ENCODE measurements at places on chromosomes 12 and 14.

GRCh38 chr12:20393707-20394106 lies 25.4 kb downstream of the PDE3A start:
- no peak for DNase-seq

DNA sequence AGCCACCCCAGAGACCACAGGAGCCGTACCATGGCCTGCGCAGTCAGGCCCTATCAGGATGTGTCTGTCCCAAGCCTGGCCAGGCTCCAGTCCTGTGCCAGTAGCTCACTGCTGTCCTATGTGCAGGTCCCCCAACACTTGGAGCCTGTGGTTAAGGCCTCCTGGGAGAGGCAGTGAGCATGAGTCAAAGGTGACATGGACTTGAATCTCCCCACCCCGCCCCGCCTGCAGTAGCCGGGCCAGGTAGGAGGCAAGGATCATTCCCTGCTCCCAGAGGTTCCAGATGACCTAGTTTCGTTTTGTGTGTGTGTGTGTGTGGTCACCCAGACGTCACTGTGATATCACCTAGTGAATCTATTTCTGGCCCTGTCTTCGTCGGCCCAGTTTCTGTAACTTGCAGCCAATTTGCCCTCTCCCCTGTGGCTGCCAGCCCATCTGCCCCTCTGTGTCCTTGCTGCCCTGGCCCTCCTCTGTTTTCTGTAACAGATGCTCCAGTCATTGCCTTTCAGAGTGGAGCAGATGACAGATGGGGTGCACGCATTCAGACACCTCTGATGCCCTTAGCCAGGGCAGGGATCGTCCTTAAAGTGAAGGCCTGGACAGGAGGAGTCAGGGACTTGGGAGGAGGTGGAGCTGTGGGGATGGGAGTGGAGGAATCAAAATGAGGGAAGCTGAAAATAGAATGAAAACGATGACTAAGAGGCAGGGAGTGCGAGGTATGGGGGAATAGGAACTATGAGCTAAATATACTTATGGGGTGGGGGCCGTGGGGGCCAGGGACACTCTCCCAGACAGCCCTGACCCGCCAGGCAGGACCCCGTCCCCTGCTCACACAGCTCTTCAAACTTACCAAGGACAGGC lies 37.4 kb downstream of the SLC6A12 start:
- DNase-seq: no peak

GRCh38 chr12:42483521-42483790 lies 106.1 kb downstream of the PRICKLE1 start:
- no peak for DNase-seq

GRCh38 chr12:103810111-103810510 lies 30.9 kb downstream of the NT5DC3 start:
- DNase-seq: no peak

DNA sequence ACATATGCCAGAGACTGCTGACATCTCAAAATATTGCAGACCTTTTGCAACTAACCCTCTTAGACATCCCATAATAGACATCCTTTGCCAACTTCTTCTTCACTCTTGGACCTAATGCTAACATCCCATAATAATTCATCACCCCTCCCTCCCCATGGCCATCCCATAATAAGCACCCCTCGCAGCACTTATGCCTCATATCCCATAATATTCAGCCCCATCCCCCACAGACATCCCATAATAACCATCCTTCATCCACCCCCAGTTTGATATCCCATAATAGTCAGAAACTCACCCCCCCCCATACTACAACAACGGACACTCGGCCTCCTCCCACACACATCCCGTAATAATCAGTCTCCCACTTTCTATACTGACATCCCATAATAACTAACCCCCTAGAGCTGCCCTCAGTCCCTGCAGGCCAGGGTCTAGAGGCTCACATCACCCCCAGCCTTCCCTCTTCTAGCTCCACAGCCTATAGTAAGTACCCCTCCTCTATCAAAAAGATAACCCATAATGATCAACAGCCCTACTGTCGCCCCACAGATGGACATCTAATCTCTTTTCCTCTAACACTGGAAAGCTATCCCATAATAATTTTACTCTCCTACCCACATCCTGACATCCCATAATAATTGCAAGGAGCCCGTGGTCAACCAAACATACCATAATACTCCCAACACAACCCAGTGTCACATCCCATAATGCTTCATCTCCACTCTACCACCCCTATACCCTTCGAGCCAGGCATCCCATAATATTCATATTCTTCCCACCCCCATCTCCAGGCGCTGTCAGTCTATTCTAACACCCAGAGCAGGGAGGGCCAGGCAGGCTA lies 792 bp upstream of the CHD4 start:
- DNase-seq: no peak

DNA sequence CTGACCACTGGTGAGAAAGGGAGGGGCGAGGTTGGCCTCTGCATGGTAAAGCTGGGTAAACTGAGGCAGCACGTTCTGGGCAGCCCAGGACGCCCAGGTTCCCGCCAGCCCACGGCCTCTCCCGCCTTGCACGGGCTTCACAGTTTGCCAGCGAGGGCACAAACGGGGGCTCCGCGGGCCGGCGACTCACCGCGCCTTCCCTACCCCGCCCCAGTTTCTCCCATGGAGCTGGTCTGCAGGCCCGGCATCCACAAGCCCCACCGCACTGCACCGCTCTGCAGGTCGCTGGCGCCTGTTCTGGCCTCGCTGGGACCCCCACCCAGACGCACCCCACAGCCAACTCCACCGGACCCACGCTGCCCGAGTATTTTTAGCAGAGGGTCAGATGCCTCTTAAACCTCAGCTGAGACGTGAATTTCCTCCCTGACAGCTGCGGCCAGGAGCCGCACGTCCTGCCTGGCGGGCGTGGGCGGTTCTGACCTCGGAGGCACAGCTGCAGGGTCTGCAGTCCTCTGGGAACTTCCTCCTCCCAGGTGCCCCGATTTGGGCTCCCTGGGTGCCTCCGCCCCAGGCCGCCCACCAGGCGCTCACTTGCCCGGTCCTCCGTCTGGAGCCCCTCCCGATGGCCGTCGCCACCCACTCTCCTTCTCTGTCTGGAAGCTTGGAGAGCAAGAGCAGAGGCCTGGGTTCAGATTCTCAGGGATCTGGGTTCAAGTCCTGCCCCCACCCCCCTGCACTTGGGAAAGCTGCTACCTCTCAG lies 29.5 kb upstream of the INF2 start:
- DNase-seq: no peak

GRCh38 chr12:22746720-22747119 lies 121.7 kb downstream of the ETNK1 start:
- no peak for DNase-seq

DNA sequence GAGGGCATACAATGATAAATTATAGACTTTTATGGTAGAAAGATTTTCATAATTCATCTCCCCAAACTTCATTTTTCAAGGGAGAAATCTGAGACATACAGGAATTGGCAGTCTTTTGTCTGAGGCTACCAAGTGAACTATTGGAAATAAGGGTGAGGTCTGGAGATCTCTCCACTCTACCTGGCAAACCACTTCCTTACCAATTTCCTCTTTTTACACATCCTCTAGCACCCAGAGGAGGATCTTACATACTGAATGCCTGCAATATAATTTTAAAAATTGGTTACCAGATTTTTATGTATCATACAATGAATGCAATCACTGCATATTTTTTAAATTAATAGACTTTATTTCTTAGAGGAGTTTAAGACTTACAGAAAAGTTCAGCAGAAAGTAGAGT lies 6.6 kb downstream of the PDE6H start:
- DNase-seq: no peak

DNA sequence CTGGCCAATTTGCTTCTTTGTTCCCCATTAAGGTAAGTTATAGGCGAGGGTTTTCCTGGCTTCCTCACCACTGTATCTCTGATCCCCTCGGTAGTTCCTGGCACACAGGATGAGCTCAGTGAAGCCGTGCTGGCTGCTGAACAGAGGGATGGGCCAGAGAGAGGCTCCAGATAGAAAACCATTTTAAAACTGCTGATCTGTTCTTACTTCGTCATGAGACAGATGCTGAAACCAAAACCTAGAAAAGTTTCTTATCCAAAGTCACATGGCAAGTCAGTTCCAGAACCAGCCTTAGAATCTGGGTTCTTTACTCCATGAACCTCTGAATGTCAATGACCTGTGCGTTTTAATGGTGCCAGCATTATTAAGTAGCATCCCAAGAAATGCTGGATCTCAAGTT lies 76.3 kb upstream of the RIN3 start:
- no peak for DNase-seq

GRCh38 chr14:68495101-68496039 lies 297.5 kb downstream of the ZFP36L1 start:
- DNase-seq: no peak

- DNase-seq: no peak
These were observed 11.8 kb downstream of the TAMALIN start for GRCh38 chr12:52018433-52019112.

- DNase-seq: peak; percentile 34
These were observed 9.4 kb downstream of the LHX5 start for GRCh38 chr12:113462117-113462774.

DNA sequence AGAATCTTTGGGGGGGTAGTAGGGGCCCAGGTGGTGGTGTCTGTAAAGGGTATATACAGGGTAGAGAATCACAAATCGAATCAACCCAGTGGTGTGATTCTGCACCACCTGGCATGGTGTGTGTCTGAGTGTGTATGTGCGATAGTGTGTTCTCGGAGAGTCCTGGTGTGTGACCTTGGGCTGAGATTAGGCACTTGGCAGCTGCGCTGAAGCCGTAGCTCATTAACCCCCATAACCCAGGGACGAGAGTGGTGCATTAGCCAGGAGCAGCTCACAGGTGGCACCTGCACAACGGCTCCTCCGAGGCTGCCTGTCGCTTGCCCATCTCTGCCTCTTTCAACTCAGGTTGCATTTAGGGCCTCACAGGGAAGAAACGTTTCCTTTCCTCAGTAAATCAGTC lies 15.6 kb upstream of the TESC start:
- no peak for DNase-seq

DNA sequence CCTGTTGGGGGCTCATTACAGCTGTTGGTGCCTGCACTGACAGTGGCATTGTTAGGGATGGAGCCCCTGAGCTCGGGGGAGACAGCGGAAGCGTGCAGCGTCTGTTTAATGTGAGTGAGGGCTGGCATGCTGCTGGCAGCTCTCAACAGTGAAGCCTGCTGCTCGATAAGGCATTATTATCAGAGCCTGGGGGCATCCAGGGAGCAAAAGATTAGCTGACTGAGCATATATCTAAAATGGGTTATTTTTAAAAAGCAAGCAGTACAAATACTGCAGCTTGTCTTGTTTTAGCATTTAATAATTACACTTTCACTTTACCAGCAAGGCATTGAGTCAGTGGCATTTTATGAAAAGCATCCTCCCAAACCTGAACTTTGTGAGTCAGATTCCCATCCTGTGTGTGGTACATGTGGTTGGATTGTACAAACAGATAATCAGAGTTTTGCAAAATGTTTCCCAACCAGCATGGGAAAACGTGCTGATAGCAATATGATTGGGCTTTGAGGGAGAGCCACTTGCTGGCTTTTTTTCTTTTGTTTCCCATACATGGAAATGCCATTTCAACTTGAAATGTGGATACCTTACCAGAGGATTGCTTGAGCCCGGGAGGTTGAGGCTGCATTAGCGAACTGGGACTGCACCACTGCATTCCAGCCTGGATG lies 150.8 kb downstream of the PRKCH start:
- DNase-seq: no peak

Data from stimulated activated CD4-positive, alpha-beta T cell treated with anti-CD3 and anti-CD28 coated beads, Interleukin-15, amount 100 ng/mL, for 48 hours (primary cell).